Epithelial cell of prostate (primary cell): ENCODE measurements at places on chromosomes 11 and 22.
A peak's percentile ranks its signal among the peaks of the same experiment; 100 is the strongest.

DNA sequence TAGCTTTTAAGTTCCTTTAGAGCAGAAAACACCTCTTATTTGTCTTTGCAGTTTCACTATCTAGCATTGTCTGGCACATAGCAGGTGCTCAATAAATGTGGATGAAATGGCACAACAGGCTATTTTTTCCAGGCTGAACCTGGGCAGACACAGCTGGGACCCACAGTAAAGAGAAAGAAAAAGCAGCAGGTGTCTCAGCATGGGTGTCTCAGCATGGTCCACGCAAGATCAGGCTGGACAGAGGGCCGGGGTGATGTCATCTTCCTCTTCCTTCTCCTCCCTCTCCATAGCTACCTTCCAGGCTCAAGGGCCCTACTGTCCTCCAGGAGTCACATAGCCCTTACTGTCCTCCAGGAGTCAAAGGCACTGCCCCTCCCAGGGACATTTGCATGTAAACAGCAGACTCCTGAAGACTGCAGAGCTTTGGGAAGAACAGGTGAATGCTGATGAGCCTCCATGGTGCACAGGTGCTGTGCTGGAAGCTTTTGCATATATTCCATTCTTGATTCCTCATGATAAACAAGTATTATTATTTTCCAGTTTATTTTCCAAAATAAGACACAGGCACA lies 65.2 kb downstream of the DSCAML1 start:
- no peak for DNase-seq

DNA sequence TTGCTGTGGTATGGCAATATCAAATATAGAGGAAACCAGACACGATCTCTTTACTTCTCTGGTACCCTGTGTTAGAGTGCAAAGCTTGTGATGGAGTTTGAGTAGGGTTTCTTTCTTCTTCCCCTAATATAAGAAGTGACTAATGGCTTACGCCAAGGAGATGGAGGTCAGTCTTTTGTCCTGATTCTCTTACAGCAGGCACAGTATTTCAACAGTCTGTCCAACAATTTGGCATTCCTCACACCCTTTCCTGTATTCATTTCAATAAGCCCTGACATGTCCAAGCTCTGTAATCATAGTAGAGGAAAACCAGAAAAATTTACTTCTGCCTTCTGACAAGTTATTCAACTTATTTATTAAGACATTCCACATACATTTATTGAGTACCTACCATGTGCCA lies 546.2 kb downstream of the TMEM135 start:
- DNase-seq: peak; percentile 22

DNA sequence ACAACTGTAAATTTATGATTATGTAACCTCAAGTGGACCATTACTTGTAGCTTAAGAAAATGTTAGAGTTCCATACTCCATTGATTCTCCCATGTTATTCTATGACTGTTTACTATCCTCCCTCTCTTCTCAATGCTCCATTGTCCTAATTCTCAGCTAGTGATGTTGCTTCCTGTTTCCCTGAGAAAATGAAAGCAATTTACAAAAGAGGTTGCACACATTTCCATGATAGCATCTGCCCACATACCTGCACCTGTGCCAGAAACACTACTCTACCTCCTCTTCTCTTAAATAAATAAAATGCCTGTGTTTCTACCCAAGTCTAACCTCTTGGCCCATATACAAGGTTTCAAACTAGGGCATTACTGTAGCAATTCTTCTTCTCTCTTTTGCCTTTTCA lies 1620.9 kb downstream of the FAM181B start:
- DNase-seq: no peak

- no peak for DNase-seq
Measured at GRCh38 chr11:25520459-25520858, 811.5 kb upstream of the ANO3 start.

GRCh38 chr11:16791191-16791961 lies 52.9 kb downstream of the C11orf58 start:
- DNase-seq: peak; percentile 34

- no peak for DNase-seq
Measured at GRCh38 chr11:27699242-27699925, 871 bp downstream of the BDNF start.

GRCh38 chr22:26892166-26893041 lies 235.0 kb downstream of the MIAT start:
- DNase-seq: no peak

DNA sequence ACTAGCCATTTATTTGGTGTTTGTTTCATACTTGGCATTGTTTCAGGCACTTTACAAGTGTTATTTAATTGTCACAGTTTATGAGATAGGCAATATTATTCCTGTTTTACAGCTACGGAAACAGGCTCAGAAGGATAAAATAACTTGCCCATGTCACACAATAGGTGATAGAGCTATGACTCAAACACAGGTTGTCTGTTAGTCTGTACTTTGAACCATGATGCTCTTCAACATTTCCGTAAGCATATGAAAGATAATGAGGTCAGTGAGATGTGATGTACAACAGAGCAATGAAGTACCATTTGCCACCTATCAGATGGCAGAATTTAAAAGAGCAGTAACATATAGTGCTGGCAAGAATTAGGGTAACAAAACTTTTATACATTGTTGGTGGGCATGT lies 15.3 kb downstream of the TUG1 start:
- no peak for DNase-seq

- DNase-seq: no peak
Measured at GRCh38 chr22:27441706-27442475, 359.7 kb downstream of the MN1 start.

DNA sequence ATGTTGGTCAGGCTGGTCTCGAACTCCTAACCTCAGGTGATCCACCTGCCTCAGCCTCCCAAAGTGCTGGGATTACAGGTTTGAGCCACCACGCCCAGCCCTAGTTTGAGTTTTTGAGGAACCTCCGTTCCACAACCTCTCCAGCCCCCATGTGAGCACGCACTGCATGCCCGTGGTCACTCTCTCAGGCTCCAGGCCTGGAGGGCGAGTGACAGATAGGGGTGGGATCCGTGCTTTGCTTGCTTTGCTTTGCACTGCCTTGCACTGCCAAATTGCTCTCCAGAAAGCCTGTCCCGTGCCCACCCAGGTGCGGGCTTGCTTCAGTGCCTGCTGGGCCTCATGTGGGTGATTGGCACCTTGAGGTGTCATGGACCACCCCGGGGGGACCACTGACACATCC lies 29.9 kb downstream of the FGF4 start:
- no peak for DNase-seq
